ENCODE measurements at places on chromosomes 4 and X.

DNA sequence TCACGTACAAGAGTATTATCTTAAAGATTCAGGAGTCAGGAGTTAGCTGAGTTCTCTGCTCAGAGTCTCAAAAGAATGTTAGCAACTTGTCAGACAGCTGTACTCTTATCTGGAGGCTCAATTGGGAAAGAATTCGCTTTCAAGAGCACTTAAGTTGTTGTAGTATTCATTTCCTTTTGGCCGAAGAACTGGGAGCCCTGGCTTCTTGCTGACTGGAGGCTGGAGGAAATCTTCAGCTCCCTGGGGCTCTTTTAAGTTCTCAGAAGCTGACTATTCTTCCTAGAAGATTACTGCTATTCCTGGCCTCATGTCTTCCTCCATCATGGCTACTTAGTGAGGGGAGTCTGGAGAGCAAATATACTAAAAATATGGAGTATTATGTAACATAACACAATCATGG lies 587.2 kb downstream of the EPHA5 start:
- DNase-seq: no peak

DNA sequence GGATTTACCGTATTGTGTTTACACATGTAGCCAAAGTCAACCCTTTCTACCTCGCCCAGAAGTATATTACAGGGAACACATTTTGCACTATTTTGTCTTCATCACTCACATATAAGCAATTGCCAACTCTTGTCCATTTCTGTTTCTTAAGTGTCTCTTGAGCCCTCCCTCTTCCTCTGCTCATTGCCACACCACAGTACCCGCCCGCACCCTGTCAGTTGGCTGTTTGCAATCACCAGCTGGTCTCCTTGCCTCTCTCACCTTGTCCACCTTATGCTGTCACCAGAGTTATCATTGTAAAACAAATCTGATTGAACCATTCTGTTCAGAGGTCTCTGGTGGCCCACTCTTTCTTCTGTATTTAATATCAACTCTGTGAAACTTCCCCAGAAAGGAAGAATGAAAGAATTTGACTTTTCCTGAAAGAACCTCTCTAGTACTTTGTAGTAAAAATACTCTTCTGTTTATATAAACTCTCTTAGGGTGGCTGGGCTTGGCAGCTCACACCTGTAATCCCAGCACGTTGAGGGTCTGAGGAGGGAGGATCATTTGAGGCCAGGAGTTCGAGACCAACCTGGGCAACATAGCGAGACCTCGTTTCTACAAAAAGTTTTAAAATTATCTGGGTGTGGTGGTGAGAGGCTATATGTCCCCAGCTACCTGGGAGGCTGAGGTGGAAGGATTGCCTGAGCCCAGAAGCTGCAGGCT lies 50.2 kb downstream of the ING2 start:
- no peak for DNase-seq

- no peak for DNase-seq
Observed at GRCh38 chr4:116603096-116603495, 482.3 kb downstream of the TRAM1L1 start.

DNA sequence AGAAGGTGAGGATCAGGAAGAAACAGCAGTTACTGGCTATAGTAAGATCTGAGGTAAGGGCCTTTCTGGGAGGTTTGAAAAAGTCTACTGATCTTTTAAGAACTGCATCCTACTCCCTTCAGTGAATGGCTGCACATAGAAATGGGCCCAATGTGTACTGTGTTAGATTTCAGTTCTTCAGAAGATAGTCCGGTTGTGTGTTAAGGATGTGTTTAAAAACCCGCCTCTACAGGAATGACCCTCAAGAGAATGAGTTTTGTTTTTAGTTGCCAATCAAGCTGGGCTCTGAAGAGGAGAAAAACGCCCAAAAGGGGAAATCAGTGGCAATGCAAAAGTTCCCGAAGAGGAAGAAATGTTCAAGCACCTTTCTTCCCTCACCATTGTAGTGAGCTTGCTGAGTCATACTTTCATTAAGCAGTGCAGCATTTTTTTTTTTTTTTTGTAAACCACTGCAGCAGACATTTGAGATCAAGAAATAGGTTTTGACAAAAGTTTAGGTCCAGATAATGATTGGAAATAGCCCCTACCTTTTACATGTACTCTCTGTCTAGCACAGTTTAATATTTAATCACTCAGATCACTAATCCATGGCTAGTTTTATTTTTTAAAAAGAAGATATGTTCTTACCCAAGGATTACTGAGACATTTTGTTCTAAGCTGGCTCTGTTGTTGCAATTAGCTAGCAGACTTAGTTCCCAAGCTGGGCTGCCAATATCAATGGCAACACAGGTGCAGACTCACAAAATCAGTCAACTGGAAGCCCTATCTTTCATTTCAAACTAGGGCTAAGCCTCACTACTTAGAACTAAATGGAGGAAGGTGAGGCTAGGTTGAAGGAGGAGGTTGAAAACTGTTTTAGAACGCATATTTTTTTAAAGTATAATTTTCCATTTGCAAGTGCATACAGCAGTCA lies 7.0 kb upstream of the TRPC5OS start:
- no peak for DNase-seq

Data from AG20443 (cell line).